ENCODE measurements at places on chromosomes 4 and X.

DNA sequence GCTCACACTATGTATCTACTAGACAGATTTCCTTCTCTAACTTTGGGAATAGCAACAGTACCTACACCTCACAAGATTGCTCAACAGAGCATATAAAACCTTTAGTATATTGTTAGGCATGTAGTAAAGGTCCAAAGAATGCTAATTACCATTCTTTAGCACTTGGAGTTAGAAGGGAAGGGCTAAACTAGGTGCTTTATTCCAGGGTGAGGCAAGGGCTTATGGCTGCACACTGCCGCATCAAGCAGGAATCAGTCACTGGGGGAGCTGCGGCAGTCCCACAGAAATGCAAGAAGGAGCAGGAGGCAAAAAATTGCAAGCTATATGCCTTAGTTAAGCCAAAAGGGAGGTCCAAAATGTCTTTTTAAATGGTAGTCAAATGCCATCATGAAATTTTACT lies 162.7 kb downstream of the PPP3CA start:
- DNase-seq = no peak

GRCh38 chr4:2433609-2434350 lies 15.0 kb downstream of the CFAP99 start:
- DNase-seq = no peak

- DNase-seq = no peak
Measured at GRCh38 chr4:181350615-181351415, 892.4 kb upstream of the TENM3 start.

- no peak for DNase-seq
Measured at GRCh38 chr4:118955515-118955914, 66.9 kb downstream of the SYNPO2 start.

Measured in CD4-positive, alpha-beta T cell (primary cell).